ENCODE measurements at places on chromosomes 4 and X.

GRCh38 chrX:48468247-48468671, 1.8 kb downstream of the SLC38A5 start:
- DNase-seq = peak; percentile 64

DNA sequence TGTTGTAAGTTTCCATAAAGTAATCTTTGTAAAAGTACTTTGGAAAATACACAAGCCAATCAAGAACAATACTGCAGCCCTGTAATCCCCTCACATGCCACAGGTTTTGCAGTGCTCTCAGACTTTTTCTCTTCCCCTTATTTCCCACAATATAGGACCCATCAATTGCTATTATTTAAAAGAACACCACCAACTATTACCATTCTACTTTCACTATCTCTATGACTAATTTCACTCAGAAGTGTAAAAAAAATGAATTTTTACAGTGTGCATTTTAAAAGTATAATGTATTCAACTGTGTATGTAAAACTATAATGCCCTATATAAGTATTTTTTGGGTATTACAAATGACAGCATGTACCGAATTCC, 1.7 kb downstream of the ATP8A1 start:
- DNase-seq = no peak

DNA sequence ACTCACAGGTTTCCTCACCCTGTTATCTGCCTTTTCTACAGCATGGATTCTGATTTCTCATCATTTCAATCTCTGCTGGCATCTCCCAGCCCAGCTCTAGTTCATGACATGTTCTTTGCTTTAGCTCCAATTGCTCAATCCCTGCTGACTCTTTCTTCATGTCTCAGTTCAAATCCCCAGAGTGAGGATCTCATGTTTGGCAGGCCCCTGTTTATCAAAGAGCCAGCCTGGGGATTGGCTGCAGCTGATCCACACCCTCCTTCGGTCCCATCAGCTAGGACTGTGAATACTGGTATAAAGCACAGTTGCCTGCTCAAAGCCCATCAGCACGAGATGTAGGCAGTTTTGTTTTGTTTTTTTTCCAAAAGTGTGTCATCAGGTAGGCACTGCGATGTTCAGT, 14.4 kb upstream of the CC2D2A start:
- DNase-seq = no peak

GRCh38 chrX:13076176-13076961, 31.9 kb upstream of the FAM9C start:
- no peak for DNase-seq

DNA sequence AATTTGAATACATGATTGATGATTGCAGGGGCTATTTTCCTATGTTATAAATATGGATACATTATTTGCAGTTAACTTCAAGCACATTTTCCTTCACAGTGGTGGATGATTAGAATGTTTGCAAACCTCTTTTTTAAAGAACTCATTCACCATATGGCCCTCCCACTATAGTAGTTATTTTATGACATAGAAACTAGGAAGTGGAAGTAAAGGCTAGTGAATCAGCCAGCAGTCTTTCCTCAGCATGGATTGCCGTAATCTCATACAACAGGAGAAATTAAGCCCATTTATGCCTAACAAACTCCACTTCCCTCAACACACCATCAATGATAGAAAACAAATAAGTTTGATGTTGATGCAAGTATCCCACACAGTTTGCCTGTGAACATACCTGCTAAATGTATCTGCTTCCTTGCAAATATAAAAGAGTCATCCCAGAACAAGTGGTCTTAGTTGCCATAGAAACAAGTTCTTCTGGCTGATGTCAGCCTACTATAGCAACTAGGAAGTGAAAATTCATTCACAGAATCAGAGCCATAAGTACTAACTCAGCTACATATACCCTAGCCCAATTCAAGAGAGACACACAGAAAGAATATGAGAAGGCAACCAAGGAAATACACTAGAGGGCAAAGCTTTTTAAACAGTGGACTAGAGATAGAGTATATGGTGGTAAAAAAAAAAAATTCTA, 100.9 kb upstream of the RADX start:
- DNase-seq = no peak

- DNase-seq = no peak
Observed at GRCh38 chr4:82513382-82513781, 48.4 kb downstream of the TMEM150C start.

- DNase-seq = peak; percentile 22
Observed at GRCh38 chrX:129522184-129523078, 859 bp downstream of the SMARCA1 start.

DNA sequence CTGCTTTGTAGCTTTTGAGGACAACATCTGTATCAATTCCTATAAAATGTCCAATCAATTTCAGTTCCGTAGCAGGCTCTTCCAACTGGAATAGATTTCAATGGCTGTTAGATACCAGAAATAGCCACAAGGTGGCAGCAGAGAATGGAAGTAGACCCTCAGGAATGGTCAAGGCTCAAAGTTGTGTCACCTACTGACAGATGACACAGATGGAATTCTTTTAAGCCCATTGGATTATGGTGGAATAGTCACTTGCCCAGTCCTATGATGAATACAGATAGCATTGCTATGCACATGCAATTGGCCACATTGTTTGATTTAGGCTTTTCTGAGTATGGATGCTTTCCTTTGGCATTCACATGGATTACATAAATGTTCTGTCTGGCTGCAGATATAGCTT, 130.4 kb upstream of the RADX start:
- peak; percentile 45 for DNase-seq

GRCh38 chrX:76202471-76202870, 29.6 kb downstream of the PBDC1 start:
- DNase-seq = no peak

DNA sequence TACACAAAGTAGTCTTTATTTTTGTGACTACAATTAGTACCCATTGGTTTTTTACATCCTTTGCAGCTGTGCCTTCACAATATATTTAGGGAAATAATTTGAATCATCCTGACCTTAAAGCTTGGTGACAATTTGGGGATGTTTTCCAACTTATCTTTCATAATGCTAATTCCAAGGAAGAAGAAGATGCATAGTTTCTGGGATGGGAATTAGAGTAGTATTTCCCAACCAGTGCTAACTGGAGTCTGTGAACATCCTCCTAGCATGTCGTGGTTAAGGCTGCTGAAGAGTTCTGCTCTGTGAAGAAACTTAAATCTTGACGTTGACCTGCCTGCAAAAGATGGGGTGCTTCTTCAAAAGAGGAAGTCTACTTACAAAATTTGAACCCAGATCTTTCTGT, 173.5 kb downstream of the ANK2 start:
- no peak for DNase-seq

- peak; percentile 78 for DNase-seq
Observed at GRCh38 chrX:149871940-149872339, 9.0 kb upstream of the MAGEA8 start.

DNA sequence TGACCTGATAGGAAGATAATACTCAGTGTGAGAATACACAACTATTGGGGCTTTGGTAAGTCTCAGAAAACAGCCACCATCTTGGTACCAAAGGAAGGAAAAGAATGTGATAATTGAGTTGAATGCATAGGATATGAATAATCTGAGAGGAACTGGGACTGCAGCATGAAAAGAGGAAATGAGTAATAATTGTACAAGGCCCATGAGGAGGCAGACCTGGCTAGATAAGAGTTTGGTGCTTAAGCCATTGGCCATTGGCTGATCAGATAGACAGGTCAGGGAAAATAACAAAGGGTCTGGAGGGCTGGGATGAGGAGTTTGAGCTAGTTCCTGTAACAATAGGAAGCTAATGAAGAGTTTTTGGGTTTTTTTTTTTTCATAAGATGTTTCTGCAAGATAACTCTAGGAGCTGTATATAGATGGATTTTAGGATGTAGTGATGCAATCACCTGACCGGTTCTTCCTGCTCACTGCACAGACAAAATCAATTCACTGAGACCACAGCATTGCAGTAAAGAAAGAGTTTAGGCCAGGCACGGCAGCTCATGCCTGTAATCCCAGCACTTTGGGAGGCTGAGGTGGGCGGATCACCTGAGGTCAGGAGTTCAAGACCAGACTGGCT, 5.3 kb upstream of the TRMT2B start:
- no peak for DNase-seq

DNA sequence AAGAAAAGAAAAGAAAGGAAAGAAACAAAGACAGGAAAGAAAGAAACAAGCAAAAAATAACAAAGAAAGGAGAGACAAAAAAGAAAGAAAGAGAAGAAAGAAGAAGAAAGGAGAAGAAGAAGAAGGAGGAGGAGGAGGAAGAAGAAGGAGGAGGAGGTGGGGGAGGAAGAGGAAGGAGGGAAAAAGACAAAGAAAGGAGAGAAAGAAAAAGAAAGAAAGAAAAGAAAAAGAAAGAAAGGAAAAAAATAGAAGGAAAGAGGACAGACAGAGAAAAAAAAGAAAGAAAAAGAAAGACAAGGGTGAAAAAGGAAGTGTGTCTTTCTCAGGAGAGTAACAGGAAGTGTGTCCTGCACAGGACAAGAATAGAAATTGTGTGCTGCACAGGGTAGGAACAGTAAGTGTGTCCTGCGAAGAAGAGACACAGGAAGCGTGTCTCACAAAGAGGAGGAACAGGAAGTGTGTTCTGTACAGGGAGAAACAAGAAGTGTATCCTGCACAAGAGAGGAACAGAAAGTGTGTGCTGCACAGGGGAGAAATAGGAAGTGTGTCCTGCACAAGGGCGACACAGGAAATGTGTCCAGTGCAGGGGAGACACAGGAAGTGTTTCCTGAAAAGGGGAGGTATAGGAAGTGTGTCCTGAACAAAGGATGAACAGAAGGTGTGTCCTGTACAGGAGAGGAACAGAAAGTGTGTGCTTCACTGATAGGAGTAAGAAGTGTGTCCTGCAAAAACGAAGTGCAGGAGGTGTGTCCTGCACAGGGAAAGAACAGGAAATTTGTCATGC, 101.2 kb downstream of the ARSF start:
- DNase-seq = no peak

DNA sequence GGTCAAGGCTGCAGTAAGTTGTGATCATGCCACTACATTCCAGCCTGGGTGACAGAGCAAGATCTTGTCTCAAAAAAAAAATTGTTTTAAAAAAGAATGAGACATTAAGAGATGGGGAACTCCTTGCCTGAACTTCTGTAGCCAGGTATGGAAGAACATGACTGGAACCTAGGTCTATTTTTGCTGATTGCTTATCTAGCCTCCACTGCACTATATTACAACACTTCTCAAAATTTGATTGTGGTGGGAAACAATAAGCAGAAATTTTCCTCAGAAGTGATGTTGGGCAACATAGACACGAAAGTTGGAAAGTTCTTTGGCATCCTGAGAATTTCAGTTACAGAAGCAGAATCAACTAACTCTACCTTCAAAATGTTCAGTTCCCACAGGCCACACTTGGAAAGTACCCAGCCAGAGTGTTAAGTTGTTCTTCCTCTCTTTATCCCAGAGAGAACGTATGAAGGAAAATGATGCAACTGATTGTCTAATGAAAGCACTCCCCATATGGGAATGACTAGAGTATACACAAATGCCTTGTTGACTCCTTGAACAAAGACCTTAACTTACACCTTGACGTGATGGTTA, 50.0 kb downstream of the LUZP4 start:
- DNase-seq = no peak

- DNase-seq = no peak
Observed at GRCh38 chr4:108303488-108304177, 134.9 kb upstream of the LEF1 start.

DNA sequence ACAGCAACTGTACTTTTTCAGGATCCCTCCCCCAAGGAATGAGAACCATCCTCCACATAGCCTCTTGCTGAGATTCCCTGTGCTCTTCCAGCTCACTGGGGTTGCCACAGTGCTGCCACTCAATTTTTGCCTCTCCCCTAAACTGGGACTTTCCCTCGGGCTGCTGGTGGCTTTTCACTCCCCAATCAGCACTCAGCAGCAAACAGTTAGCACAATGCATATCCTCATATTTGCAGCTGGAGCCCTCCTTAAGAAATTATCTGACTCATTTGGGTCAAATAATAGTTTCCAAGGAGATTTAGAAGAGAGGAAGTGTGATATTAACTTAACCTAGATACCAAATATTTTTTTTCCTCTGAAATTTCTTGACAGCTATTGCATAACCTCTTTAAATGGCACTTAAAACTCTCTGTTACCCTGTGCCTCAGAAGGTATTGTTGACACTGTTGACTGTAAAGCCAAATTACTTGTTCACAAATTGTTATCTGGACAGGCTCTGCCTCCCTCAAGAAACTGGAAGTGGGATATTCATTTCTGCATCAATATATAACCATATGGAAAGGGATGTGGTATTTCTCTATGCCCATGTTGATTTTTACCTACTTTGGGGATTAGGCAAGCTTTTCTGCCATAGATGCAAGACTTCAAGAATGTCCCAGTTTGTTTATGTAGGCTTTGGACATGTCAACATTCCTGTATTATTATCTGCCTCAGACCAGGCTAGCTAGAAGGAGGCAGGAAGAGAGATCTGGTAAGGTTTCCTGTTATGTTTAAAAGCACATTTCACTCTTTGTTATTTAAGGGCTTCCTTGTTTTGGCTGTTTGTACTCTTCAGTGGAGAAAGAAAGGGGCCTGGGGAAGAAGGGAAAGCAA, 58.0 kb downstream of the SEPTIN11 start:
- DNase-seq = no peak

DNA sequence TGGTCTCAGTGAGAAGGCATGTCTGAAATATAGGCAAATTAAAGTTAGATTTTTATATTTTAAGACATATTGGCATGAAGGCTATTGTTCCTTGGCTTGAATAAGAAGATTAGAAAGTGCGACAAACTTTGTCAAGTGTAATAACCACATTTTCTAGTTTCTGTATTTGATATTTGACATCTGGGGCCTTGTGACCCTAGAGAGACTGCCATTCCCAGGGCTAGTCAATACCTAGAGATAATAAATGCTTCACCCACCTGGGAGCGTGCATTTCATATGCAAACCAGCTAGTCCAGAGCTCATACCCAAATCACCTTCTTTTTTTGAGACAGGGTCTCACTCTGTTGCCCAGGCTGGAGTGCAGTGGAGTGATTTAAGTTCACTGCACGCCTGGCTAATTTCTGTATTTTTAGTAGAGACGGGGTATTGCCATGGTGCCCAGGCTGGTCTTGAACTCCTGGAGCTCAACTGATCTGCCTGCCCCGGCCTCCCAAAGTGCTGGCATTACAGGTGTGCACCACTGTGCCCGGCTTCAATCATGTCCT, 62.6 kb downstream of the COQ2 start:
- no peak for DNase-seq

GRCh38 chr4:149896432-149896831, 80.8 kb upstream of the IQCM start:
- no peak for DNase-seq

GRCh38 chrX:7062276-7062675, 85.2 kb upstream of the STS start:
- no peak for DNase-seq

All from stimulated activated CD8-positive, alpha-beta memory T cell treated with anti-CD3 and anti-CD28 coated beads, Interleukin-4, amount 100 ng/mL, for 48 hours (primary cell).